ENCODE measurements at places on chromosomes 13 and 19.

DNA sequence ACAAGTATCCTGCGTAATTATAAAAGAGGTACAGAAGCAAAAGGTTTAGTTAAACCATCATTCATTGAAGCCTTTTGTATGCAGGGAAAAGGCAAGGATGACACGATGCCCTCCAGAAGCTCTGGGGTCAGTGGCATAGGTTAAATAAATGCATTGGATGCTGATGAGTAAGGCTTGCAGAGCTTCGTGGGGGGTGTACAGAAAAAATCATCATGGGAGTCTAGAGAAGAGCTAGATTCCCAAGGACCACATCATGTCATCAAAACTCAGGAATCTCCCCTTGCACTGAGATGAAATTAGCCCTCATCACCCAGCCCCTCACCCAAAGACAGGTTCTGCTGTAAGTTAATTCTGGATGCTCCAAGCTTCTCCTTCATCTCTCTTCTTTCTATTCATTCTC, 8.3 kb downstream of the FPR1 start:
- DNase-seq, result no peak

DNA sequence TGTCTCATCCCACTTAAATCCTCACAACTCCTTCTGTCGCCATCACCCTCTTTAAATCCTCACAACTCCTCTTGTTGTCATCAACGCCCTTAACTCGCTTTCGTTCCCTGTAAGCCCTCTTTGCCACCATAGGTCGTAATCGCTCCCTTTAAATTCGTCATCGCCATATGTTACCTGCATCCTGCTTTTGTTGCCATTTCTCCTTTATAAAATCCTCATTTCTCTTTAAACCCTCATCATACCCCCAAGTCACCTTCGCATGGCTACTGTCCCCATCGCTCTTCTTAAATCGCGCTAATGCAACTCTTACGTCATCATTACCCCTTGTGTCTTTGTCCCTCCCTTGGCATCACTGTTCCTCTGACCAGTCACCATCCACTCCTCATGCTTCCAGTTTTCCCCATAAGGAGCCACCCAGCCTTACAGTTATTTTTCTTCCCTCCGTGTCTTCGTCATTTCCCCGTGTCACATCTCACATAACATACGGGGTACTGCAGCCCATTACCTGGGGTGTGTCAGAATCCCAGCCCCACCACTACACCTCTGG, 539 bp downstream of the PLD3 start:
- peak; percentile 5 for DNase-seq

DNA sequence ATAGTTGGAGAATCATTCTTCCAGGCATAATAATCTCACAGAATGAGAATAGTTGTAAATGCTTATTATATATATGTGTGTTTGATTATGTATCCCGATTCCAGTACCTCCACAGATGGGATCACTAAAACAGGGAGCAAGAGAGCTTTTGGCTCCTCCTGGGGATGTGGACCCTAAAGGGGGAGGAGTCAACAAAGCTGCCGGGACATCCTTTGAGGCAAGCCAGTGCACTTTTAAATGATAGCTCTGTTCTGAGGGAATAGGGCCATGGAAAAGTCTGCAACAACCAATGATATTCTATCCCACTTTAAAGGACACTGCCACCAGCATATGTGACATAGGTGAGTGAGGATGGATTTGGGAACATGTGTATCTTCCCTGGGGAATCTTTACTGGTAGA, 40.8 kb downstream of the SLITRK5 start:
- no peak for DNase-seq

DNA sequence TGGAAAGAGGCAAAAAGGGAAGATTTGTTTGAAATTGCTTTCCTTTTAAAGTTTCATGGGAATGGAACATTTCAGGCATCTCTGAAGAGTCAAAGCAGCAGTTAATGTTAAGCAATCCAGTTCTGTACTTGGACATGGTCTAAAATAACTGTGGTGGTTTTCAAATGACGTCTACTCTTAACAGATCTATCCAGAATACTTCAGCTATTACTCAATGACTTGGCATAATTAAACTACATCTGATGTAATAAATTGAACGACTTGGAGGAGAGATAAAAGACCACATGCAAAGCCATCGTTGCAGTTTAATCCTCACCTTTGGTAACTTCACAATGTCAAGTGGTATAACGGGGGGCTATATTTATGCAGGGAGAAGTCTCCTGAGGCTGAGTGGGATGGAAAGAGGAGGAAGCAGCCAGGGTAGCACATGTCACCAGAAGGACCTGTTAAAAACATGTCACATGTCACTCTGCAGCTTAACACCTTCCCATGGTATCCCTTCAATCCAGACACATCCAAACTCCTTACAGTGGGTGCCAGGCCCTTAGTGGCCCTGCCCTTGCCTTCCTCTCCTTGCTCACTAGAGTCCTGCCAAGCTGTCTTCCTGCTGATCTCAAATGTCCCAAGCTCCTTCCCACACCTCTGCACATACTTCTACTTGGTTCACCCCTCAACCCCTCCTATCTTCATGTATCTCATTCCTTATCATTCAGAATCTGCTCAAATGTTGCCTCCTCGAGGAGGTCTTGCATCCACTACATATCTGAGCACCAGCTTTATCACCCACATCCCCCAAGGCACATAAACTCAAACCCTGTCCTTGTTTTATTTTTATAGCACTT, 327.8 kb downstream of the SUCLA2 start:
- no peak for DNase-seq

DNA sequence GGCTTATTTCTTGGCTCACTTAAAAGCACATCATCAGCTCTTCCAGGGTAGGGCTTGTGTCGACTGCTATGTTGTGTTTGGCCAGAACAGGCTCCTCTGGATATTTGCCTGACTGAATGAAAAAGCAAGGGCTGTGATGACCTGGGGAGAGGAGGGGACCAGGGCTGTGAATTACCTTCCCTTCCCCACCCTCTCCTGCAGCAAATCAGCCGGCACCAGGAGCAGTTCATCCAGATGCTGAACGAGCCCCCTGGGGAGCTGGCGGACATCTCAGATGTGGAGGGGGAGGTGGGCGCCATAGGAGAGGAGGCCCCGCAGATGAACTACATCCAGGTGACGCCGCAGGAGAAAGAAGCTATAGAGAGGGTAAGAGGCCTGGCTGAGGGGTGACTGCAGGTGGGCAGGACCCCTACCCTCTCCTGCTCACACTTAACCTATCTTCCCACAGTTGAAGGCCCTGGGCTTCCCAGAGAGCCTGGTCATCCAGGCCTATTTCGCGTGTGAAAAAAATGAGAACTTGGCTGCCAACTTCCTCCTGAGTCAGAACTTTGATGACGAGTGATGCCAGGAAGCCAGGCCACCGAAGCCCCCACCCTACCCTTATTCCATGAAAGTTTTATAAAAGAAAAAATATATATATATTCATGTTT, 4.4 kb downstream of the GADD45GIP1 start:
- no peak for DNase-seq

DNA sequence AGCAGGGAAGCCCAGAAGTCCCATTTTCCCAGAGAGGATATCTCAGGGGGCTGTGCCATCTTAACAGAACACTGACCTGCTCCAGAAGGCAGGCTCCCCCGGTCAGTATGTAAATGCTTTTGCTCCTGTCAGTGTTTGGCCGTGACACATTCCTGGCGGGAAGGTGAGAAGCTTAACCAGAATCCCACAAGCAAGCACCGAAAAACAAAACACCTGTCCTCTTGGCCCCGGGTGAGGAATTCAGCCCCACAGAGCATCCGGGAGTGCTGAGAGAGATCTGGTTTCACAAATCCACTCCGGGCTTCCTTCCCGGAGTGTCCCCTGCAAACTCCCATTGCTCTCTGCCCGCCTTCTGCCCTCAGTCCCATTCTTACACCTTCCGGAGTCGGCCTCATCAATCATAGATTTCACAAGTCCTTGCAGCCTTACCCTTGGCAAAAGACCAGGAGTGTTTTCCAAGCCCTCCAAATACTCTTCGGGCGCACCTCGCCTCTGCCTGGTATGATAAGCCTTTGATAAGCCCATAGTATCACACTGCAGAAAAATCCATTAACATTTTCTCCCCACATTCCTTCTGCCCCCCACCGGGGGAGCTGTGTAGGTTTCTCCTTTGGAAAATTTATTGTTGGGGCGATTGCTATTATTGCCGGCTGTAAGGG, 12.2 kb downstream of the TPM4 start:
- no peak for DNase-seq

- no peak for DNase-seq
Measured at GRCh38 chr13:45206340-45206739, 5.5 kb upstream of the KCTD4 start.

GRCh38 chr19:7705387-7706187, 3.7 kb upstream of the FCER2 start:
- peak; percentile 87 for DNase-seq

DNA sequence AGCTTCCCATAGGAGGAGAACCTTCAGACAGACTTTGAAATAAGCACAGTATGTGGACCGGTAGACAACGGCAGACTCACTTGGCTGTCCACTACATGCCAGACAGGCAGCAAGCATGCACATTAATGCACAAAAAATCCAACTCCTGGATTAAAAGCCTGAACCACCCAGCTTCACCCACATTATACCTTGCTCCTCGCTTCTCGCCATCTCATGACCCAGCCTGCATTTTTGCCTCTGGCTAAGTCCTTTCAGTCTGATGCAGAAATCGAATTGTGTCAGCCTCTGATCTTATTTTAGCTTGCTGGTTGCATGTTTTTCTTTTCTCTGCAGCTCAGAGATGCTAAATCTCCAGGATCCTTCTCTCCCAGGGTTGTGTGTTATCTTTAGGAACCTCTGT, 358.7 kb downstream of the RFC3 start:
- DNase-seq, result no peak

DNA sequence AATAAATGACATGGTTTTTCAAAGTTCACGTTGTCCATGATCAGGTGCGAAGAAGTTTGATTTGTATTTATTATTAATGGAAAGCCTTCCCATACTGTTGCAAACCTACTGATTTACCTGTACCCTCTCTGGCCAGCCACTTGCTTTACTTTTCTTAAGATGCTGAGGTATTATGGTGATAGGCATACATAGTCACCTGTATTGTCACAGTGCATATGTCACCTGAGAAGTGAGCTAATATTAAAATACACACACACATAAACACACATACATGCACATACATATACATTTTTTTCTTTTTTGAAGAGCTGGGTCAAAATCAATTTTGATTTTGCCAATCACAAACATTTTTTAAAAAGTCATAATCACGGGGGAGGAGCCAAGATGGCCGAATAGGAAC, 72.1 kb downstream of the RNASEH2B start:
- no peak for DNase-seq
